A172 (cell line): ENCODE measurements at places on chromosomes 1 and 21. TPM values are rescaled to one million over a fixed set of nuclear protein-coding genes. Genes with fewer than 3 reads are reported as not detected.

Gene LRRC53
- not detected in 2 replicates for total RNA-seq

Gene TPM3
- 1,673 and 1,769 TPM in 2 replicates for total RNA-seq

Gene MFSD2A
- total RNA-seq, result 1.8 and 3.0 TPM in 2 replicates

Gene DCST2
- 0.90 TPM in 1 of 2 replicates, not detected in the other for total RNA-seq

- DNase-seq, result peak; percentile 81
Measured at GRCh38 chr1:173507205-173507846, 30.2 kb downstream of the PRDX6 start.

- DNase-seq, result no peak
Measured at GRCh38 chr1:25874635-25875153, 814 bp downstream of the PAQR7 start.

- DNase-seq, result no peak
Measured at GRCh38 chr1:161130266-161130665, 2.2 kb downstream of the DEDD start.

GRCh38 chr1:9376430-9376829 lies 83.7 kb downstream of the SPSB1 start:
- no peak for DNase-seq

DNA sequence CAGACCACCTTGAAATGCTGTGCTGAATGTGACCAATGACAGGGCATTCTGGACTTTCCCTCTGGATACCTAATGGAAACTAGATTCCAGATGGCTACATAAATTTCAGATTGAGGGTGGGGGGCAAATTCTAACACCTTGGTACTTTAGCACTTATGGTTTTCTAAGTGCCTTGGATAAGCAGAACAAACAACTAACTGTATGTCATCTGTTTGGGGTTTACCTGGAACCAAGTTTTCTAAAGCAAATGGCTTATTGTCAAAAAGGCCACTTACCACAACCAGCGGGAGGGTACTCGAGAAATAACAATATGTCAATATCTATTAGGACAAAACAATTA lies 39.1 kb downstream of the GPR3 start:
- DNase-seq, result no peak

GRCh38 chr1:112926858-112927257 lies 29.1 kb downstream of the SLC16A1 start:
- DNase-seq, result no peak

GRCh38 chr1:231357831-231358354 lies 19.8 kb downstream of the SPRTN start:
- peak; percentile 78 for DNase-seq

GRCh38 chr1:172774561-172774960 lies 115.7 kb downstream of the FASLG start:
- no peak for DNase-seq

GRCh38 chr1:232788235-232788872 lies 16.9 kb upstream of the MAP10 start:
- no peak for DNase-seq
